ENCODE measurements at places on chromosomes 12 and 14.
A peak's percentile ranks its signal among the peaks of the same experiment; 100 is the strongest.

DNA sequence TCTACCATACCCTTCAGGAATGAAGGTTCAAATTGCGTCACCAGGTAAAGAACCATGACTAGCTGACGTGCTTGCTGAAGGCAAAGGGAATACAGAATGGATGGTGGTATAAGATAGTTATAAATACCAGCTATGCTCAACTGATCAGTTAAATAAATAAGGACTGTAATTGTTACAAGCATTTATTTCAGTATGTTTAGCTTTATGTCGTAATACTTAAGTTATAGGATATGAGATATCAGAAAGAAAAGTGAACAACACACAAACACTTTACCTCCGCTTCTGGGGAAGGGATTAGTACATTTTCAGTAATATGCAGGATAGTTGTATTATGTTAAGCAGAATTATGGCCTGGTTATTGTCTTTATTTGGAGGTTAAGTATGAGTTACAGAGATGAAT is 416.1 kb downstream of the BTG1 start:
- DNase-seq, result no peak

DNA sequence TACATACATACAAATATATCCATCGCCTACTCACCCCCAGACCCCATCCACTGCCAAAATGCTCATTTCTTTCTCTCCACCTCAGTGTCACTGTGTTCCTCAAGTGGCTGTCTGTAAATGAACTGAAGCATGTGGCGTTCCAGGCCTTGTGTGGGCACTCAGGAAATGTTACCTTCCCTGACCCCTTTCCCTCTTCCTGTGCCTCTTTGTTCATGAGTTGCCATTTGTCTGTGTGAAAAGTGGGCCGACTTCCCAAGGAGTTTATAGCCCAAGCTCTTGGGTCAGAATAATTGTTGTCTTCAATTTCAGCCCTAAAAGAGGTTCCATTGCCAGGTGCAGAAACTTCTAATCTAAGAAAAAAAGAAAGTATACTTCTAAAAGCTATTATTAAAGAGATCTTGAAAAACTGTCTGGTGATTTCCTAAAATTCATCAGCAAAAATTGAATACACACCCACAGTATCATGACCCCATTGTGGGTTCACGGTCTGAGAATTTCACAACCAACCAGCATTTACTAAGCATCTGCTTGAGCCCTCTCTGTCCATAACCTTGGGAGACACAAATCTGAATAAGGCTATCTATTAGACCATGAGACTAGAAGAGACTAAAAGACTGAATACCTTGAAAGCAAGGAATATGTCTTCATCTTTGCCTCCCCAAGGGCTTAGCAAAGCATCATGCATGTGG is 201.4 kb upstream of the EEA1 start:
- no peak for DNase-seq

- no peak for DNase-seq
Observed at GRCh38 chr14:93040443-93040842, 75.3 kb downstream of the ITPK1 start.

- DNase-seq, result no peak
Observed at GRCh38 chr14:22010545-22011252, 337.1 kb upstream of the OR4E1 start.

GRCh38 chr14:63436286-63437098 is 106.7 kb downstream of the PPP2R5E start:
- no peak for DNase-seq

GRCh38 chr12:124655698-124656516 is 88.5 kb upstream of the NCOR2 start:
- peak; percentile 84 for DNase-seq

DNA sequence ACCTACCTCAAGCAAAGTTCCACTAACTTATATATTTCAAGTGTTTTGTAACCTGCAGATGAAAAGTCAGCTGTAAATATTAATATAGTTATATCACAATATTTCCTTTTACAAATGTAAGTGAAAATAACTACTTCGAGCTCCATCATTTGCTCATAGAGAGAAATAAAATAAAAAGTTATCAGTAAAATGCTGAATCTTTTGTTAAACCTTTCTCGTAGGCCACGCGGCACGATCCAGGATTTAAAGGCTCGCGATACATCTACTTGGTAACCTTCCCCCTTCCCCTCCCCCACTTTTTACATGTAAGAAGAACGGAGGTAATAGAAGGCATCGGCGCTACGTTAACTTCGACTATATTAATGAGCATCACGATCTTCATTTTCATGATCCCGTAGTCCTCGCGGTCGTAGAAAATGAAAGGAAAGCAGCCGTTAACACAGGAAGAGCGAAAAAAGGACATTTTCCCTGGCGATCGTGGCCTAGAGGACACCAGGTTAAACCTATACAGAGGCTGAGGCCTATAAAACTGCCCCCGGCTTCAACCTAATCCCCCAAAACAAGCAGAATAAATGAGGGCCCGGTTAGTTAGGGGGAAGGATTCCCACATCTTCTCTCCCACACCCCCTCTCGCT is 508 bp downstream of the HNRNPC start:
- DNase-seq, result peak; percentile 70

DNA sequence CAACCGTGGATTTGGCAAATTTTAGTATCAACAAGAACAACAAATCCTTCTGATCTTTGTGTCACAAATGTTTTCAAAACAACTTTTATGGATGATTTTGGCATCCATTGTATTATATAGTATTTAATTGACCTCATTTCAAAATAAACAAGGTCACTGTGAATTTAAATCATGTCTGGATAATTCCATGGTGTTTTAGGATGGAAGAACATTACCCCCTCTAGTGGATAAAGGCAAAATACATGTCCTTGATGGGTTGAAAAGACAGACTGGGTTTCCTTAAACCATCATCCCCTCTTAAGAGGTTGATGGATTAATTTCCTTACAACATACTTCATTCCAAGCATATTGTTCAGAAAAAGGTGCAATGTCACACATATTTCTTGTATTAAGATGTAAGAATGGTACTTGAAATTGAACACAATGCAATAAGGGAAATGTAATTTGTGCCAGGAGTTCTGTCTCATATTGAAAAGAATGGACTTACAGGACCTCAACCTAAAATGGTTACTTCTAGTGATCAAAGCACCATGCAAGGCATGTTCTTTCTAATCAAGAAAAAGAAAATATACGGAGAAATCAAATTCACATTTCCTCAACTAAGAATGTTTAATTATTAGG is 352.0 kb downstream of the BCAT1 start:
- peak; percentile 49 for DNase-seq

- no peak for DNase-seq
Observed at GRCh38 chr14:37598747-37599506, 3.5 kb downstream of the TTC6 start.

- no peak for DNase-seq
Observed at GRCh38 chr14:60197629-60198303, 32.6 kb upstream of the DHRS7 start.

DNA sequence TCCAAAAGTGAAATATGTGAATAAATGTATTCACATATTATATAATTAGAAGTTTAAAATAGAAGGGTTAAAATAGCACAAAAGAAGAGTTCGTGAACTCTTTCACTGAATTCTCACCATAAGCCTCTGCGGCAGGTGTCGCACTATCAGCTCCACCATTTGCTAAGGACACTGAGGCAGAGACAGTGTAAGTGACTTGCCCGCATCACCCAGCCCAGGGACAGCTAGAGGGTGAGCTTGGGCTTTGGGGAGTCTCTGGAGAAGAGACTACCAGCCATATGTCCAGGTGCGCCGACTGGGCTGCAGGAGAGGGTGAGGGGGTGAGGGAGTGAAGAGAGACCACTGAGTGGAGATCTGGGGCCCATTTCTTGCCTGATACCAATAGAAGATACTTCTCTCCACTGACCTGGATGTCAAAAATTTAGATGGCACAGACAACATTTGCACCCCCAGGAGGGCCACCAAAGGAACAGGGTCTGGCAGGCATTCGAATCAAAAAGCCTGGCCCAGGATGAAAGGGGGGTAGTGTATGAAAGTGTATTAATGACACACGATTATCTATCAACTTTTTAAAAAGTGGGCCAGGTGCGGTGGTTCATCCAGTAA is 28.5 kb downstream of the FAIM2 start:
- no peak for DNase-seq

DNA sequence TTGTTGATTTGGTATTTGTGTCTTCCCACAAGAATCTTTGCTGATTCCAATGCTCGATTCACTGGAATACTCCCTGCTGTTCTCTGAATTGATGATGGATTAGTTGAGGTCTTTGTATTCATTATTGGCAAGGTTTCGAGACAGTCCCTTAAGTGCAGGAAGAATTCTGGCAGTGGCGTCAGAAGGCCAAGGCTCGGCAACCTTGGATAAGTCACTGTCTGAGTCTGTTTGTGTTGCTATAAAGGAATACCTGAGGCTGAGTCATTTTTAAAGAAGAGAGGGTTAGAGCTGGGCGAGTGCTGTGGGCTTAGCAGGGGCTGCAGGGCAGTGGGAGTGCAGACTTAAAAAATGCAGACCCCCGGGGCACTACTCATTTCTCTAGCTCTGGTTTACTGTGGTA is 56.9 kb downstream of the CHST11 start:
- DNase-seq, result no peak

DNA sequence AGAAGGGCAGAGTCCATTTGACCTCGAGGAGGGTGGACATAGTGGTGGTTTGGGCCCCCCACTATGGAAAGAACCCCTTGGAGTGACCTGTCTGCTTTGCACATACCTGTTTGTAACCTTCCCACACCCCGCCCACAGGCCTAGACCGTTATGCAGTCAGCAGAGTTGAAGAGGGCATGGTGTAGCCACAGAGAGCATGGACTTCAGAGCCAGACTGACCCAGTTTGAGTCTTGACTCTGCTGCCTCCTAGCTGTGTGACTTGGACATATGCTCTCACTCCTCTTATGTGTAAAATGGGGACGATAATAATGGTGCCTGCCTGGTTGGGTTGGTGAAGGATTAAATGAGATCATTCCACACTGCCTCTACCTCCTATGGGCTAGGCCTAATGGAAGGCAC is 40.9 kb upstream of the NOS1 start:
- no peak for DNase-seq

DNA sequence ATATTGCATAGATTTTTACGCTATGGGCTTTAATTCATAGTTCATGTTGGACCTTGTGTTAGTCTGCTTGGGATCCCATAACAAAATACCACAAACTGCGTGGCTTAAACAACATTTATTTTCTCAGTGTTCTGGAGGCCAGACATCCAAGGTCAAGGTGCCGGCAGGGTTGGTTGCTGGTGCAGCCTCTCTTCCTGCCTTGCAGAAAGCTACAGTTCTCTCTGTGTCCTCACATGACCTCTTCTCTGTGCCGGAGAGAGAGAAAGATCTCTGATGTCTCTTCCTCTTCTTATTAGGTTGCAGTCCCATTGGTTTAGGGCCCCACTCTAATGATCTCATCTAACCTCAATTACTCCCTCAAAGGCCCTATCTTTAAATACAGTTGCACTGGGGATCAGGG is 170.5 kb downstream of the IPO8 start:
- DNase-seq, result no peak

- no peak for DNase-seq
Observed at GRCh38 chr12:132235116-132235820, 91.0 kb downstream of the NOC4L start.

DNA sequence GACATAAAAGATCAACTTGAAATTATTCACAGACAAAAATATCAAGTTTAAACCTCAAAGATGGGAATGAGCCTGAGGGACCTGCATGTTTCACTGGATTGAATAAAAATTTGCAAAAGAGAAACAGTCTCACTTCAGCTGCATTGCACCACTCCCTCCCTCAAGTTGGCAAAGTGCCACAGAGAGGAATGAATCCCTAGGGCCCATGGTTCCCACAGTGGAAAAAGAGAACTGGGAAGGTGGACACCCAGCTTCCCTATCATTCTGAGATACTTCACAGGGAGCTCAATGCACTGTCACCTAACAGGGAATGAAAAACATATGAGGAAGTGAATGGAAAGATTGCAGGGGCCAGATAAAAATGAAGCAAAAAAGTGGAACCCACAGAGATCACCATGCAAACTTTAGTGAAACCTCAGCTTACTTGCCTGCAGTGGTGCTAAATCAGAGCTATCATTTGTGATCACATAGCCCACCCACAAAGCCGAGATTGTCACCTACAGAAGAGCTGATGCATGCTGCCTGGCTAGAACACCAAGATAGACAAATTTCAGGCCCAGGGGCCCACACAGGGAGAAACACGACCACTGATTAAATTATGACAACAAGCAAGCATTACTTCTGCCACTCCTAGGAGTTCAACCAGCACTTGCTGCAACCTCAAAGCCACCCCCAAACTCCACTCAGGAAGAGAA is 911.3 kb downstream of the LRFN5 start:
- no peak for DNase-seq

DNA sequence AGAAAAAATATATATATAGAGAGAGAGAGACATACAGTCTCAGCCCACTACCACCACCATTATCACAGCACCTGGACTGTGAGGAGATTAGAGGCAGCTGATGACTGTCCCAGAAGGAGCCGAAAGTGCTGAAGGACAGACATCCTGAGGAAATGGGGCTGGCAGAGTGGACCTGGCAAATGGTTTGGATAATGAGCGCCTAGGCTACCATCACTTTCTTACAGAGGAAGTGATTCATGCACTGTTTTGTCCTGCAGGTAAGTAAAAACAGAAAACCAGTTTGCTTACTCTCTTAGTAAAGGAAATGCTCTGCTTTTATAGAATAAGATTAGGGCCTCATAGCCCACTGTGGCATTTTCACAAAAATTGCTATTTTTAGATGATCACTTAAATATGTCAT is 28.6 kb upstream of the DNM1L start:
- no peak for DNase-seq

GRCh38 chr14:104940526-104941150 is 16.0 kb downstream of the PLD4 start:
- DNase-seq, result no peak

- peak; percentile 37 for DNase-seq
Observed at GRCh38 chr14:58238252-58239243, 6.1 kb upstream of the PSMA3 start.

GRCh38 chr12:105822131-105823105 is 316.3 kb downstream of the NUAK1 start:
- DNase-seq, result peak; percentile 5

GRCh38 chr12:92696216-92696615 is 6.6 kb upstream of the PLEKHG7 start:
- DNase-seq, result no peak

DNA sequence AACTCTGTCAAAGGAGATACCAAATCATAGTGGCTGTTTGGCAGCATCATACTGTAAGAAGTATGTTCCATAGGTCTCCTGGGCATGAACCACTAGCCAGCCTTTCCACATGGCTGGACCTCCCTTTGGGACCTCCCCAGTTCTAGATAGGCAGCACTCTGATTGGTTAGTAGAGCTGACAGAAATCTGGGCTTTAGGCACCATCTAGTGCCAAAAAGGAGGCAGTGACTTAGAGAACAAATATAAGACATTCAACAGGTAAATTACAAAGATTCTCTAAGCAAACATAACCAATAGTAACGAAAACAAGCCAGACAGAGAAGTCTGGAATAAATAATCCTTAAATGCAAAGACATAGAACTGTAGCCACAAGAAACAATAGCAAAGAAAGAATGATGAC is 148.0 kb upstream of the PDE3A start:
- no peak for DNase-seq

GRCh38 chr14:26200687-26201086 is 397.1 kb downstream of the NOVA1 start:
- no peak for DNase-seq
